ENCODE measurements at places on chromosomes 2 and 18.
A peak's percentile ranks its signal among the peaks of the same experiment; 100 is the strongest.

GRCh38 chr2:67076239-67076624, 320.9 kb upstream of the ETAA1 start:
- DNase-seq, result no peak

DNA sequence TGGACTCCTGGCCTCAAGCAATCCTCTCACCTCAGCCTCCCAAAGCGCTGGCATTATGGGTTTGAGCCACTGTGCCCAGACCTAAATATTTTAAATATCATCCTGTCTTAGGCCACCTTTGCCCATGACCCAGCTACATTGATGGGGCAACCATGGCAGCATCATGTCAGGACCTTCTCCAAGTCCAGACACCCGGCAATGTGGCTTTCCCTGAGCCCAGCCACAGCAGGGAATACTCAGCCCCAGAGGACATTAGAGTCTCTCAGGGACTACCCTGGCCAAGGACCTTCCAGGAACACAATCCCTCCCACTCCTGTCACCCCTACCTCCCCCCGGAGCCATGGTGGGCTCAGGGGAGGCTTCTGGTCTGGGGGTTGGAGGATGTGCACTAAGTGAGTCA, 72.8 kb downstream of the SMAD7 start:
- DNase-seq, result no peak

- no peak for DNase-seq
Measured at GRCh38 chr2:62941413-62941812, 109.2 kb upstream of the OTX1 start.

- DNase-seq, result no peak
Measured at GRCh38 chr18:67553437-67553836, 36.9 kb upstream of the DSEL start.

DNA sequence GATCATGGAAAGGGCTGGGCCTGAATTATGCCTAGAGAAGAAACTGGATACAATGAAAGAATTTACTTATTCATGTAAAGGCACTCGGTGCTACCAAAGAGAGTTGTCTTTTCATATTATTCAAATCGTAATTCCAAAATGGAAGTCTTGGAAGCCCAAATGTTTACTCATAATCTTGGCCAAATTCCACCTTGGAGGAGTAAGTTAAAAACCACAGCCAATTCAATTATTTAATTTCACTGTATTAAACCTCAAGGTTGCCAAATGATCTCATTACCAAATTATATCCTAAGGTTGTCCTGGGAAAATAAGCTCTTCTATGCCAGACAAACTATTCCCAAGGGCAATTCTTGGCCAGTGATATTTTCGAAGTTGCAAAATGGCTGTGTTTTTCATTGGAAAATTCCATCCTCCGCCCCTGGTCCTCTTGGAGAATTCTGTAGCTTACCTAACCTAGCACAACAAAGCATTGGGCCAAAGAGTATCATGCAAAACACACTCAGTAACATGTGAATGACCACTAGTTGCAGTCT, 11.1 kb upstream of the VPS4B start:
- no peak for DNase-seq

- DNase-seq, result no peak
Measured at GRCh38 chr2:199469514-199470360, 12.0 kb upstream of the SATB2 start.

GRCh38 chr2:33090553-33091134, 143.9 kb downstream of the LTBP1 start:
- DNase-seq, result no peak

GRCh38 chr2:74095632-74096031, 52.1 kb downstream of the BOLA3 start:
- DNase-seq, result no peak

- no peak for DNase-seq
Measured at GRCh38 chr2:64787019-64787365, 133.3 kb upstream of the SERTAD2 start.

- no peak for DNase-seq
Measured at GRCh38 chr18:36337679-36338402, 40.3 kb downstream of the FHOD3 start.

DNA sequence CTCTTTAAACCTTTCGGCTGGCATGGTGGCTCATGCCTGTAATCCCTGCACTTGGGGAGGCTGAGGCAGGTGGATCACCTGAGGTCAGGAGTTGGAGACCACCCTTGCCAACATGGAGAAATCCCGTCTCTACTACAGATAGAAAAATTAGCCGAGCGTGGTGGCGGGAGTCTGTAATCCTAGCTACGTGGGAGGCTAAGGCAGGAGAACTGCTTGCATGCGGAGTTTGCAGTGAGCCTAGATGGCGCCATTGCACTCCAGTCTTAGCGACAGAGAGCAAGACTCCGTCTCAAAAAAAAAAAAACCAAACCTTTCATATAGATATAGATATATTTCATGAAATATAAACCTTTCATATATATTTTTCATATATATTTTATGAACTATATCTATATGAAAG, 864.7 kb downstream of the TRIB2 start:
- no peak for DNase-seq

DNA sequence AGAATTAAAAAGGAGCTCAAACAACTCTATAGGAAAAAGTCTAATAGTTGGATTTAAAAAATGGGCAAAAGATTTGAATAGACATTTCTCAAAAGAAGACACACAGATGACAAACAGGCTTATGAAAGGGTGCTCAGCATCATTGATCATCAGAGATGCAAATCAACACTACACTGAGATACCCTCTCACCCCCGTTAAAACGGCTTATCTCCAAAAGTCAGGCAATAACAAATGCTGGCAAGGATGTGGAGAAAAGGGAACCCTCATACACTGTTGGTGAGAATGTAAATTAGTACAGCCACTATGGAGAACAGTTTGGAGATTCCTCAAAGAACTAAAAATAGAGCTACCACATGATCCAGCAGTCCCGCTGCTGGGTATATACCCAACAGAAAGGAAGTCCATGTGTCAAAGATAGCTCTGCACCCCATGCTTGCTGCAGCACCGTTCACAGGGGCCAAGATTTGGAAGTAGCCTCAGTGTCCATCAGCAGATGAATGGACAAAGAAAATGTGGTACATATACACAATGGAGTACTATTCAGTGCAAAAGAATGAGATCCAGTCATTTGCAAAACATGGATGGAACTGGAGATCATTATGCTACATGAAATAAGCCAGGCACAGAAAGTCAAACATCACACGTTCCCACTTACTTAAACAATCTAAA, 46.7 kb upstream of the B3GNT7 start:
- no peak for DNase-seq

- DNase-seq, result no peak
Measured at GRCh38 chr18:51006948-51007789, 22.8 kb upstream of the SMAD4 start.

DNA sequence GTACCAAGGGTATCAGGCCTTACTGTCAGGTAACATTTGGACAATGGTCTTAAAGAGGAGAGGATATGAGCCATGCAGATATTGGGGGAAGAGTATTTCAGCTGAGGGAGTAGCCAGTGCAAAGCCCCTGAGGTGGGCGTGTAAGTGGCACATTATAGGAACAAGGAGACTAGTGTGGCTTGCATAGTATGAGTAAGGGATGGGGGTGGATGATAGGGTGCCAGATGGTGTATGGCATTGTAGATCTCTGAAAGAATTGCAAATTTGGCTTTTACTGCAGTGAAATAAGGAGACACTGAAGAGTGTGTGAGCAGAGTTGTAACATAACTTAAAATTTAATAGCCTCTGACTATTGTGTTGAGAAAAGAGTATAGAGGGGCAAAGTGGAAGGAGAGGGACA, 244.0 kb downstream of the PDE11A start:
- DNase-seq, result no peak

- no peak for DNase-seq
Measured at GRCh38 chr2:53260568-53260967, 507.0 kb upstream of the CHAC2 start.

DNA sequence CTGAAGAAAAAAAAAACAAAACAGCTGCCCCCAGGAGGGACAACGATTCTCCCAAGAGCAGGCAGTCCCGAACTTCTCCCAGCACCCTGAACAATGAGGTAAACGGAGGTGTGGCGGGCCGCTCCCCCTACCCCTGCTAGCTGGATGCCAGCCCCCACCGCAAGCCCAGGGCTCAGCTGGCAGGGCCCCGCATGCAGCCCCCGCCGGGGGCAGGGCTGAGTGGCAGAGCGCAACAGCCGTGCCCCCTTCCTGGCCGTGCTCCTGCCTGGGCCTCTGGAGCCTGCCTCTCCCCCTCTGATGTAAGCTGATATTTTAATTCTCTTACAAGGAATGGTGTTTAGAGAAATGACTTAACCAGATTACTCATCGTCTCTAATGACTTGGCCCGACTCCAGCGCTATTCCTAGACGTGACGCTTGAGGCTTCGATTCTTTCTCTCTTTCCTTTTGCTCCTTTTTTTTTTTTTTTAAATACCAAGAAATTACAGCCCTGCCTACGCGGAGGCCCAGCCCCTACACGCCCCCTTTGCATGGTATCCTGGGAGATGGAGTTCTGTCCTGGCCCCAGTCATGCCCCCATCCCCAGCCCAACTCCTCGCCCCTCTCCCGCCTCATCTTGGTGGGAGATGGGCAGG, 4.6 kb upstream of the ARID5A start:
- peak; percentile 67 for DNase-seq

GRCh38 chr2:203225423-203226039, 13.3 kb upstream of the CYP20A1 start:
- DNase-seq, result no peak

DNA sequence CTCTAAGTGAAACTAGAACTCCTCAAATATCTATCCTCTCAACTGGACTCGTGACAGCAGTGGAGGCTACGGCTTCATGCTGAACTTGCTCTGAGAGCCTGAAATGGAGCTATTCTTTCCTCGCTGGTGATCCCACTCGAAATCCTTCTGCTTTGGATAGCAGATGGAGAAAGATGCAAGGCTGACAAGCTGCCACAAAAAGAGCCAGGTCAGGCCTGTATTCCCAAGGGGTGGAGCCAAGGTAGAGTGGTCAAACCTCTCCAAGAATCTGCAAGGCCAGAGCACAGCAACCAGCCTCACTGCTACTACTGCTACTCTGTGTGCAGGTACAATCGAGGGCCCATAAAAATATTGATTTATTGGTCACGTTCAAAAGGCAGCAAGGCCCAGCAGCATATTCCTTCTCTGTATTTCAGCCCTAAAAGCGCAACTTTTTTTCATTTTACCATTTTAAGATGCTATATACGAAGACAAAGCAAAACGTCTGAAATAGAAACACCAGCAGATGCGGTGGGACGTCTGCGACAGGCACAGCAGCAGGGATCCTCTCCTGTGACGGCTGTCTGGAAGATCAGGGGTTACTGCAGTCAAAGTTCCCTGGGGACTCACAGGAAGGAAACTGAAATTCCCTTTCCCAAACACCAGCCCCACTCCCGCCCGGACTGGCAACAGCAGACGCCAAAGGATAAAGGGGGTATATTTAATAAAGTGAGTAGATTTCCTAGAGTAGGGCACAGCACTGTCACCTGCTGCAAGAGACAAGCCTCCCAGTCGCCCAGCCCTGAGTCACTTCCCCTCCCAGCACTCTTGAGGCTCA, 2.4 kb downstream of the SPRED2 start:
- no peak for DNase-seq

- no peak for DNase-seq
Measured at GRCh38 chr2:218313356-218313755, 21.1 kb upstream of the TMBIM1 start.

GRCh38 chr2:6083136-6083535, 391.0 kb downstream of the SOX11 start:
- DNase-seq, result no peak

DNA sequence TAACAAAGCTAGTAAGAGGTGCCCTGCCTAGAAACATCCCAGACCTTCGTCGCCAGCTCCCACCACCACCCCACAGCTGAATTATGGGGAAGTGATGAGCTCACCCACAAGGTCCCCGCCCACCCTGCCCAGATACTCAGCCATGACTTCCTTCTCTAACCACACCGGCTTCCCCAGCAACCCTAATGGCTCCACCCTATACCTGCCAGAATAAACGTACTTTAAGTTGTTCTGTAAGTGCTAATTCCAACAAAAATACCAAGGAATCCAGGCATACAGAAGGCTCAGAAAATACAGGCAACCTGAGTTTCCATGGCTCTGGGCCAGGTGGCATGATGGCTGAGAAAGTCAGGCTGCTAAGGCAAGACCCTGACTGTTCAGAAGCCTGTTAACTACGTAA, 39.1 kb downstream of the TMEM163 start:
- no peak for DNase-seq

GRCh38 chr2:64646007-64646880, 7.5 kb downstream of the SERTAD2 start:
- DNase-seq, result peak; percentile 84

DNA sequence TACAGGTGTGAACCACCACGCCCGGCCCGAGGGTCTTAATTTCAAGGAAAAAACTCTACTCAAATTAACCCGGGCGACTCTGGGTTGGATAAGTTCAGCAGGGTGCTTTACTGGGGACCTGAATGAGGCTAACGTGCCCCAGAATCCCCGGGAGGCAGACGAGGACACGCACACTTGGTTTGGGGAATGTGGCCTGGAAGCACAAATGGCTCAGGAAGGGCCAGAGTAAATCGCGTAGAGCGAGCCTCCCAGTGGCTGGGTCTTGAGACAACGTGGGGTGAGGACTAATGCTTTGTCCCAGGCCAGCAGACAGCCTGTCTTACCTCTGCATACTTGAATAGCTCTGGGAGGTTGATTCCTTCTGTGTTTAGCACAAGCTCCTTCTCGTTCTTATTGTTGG, 75.8 kb downstream of the POLR1A start:
- DNase-seq, result no peak

- no peak for DNase-seq
Measured at GRCh38 chr18:14912967-14913366, 165.0 kb downstream of the ANKRD30B start.

GRCh38 chr2:17104454-17104853, 413.8 kb downstream of the RAD51AP2 start:
- DNase-seq, result no peak

DNA sequence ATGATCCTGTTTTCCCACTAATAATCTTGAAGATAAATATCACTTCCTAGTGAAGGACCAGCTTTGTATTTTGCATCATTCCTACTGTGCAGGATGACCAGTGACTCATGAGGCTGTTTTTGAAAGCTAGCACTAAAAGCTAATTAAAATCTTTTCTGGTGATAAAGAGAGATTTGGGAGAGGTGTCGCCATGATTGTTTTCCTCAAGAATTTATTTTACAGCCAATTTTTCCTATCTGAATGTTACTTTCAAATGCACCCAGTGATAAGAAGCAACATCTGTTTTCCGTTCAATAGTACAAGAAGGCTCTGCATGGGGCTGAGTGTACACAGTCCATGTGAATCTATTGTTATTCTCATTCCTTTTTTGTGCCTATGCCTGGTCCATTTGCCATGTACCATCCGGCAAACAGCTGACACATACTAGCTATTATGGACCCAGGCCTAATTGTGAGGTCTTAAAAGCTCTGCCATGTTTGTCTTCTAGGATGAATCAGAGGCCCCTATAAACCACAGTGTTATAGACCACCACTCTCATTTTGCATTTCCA, 28.4 kb downstream of the MEIS1 start:
- DNase-seq, result no peak

GRCh38 chr2:149420053-149420963, 89.9 kb downstream of the LYPD6 start:
- DNase-seq, result no peak

- no peak for DNase-seq
Measured at GRCh38 chr2:234722176-234722575, 225.3 kb upstream of the ARL4C start.

GRCh38 chr2:232361646-232362045, 16.9 kb upstream of the ALPP start:
- no peak for DNase-seq

Measured in stimulated activated CD8-positive, alpha-beta memory T cell treated with anti-CD3 and anti-CD28 coated beads, Interleukin-7, amount 100 ng/mL, for 1 hour (primary cell).